ENCODE measurements at places on chromosomes 11 and 22.

DNA sequence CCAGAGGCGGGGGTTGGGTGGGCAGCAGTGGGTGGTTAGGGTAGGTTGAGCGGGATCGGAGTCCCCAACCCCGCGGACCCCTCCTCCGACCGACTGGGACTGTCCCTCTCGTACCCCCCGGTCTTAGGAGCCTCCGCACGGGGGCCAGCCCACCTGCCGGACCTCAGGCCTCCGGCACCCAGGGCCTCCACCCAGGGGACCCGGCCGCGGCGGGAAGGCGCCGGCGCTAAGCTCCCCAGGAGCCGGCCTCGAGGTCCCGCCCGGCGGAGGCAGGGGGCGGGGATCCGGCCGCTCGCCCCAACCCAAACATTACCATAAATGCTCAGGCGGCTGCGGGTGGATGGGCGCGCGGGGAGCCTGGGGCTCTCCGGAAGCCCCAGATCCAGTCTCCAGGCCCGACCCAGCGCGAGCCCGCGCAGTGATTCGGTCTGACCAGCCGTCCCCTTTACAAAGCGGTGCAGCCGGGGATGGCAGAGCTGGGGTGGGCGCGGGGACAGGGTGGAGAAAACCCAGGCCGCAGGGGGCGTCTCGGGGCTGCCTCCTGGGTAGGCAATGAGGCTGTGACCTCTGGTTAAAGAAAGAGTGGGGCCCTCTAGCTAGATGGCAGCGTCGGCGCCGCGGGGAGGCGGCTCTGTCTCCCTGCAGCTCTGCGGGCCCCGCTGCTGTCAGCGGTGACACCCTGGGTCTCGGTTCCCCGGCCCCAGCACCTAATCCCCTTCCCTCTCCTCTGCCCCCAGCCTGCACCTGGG, 4.0 kb upstream of the MCAM start:
- no peak for DNase-seq

DNA sequence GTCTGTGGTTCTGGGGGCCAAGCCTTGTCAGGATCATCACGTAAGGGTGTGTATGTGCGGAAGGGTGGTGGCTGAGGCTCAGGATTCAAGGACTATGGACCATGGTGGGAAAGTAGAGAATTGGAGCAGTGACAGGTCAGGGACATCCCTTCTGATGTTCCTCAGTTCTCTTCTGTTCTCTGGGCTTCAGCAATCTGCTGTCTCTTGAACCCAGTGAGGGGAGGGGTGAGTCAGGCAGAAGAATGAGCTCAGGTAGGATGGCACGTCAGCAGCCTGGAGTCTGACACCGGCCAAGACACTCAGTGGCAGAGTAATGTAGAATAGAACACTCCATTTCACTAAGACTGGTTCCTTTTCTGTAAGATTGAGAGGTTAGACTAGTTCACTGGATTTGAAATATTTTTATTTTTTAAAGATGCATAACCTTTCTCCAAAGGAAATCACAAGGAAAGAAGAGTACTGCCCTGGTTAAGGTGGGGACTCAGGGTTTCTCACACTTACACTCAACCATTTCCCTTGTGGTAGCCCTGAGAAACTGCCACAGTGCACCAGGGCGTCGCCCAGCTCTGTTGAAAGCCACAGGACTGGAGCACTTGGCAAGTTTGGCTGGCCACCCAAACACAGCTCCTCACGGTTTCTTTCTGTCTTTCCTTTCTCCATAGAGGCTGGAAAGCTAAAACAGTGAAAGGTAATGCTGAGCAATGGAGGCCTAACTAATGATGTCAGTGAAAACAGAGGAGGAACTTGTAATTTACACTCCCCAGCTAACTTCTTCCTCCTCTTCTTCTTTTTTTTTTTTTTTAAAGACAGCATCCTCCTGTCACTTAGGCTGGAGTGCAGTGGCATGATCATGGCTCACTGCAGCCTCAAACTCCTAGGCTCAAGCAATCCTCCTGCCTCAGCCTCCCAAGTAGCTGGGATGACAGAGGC, 23.1 kb upstream of the MICAL2 start:
- DNase-seq = no peak

DNA sequence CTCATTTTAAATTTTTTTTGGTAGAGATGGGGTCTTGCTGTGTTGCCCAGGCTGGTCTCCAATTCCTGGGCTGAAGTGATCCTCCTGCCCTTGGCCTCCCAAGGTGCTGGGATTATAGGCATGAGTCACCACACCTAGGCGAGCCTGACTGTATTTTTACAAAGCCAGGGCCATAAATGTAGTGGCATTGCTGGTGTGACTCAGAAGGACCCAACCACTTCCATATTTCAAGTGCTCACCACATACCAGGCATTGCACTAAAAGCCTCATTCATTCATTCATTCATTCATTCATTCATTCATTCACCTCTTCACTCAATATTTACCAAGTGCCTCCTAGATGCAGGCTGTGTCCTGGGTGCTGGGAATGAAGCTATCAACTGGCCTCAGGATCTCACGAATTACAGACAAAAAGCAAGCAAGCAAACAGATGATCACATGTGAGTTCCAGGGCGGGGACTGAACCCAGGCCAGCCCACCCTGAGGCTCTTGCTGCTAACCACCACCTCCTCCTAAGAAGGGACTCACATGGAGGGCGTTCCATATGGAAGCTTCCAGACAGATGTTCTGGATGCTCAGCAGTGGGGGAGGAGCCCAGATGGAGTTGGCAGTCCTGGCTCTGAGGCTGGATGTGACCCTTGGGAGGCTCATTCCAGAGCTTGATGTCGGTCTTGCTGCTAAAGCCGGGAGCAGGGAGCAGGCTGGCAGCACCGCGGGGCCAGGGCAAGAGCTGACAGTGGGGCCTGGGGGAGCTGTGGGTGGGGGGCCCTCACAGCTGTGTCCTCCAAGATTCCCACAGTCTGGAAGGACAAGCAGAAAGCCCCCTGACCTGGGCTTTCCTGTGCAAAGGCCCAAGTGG, 158.8 kb downstream of the CTTN start:
- no peak for DNase-seq

GRCh38 chr22:29830585-29830984, 7.5 kb downstream of the ASCC2 start:
- no peak for DNase-seq
